Activated naive CD4-positive, alpha-beta T cell (primary cell): ENCODE measurements at places on chromosomes 1 and 21.

GRCh38 chr1:169957884-169958283 is 64.2 kb upstream of the SCYL3 start:
- no peak for DNase-seq

GRCh38 chr1:71676979-71677925 is 596.4 kb upstream of the ZRANB2 start:
- no peak for DNase-seq

- no peak for DNase-seq
Measured at GRCh38 chr1:155864393-155864792, 5.0 kb downstream of the SYT11 start.

DNA sequence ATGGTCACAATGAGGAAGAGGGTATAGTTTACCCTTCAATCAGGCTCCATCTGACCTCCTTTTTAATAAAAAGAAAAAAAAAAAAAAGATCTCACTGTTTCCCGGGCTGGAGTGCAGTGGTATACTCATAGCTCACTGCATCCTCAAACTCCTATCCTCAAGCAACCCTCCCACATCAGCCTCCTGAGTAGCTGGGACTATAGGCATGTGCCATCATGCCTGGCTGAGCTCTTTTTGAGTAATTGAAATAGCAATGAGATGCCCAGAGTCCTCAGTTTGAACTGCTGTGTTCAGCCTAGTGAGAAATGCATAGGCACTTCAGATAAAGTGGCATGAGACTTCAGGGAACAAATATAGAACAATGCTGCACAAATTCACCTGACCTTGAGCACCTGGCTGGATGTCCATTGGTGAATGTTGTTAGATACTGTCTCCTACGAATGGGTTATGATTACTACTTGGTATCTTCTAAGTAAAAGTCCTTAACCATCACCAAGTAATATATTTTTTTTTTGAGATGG is 67.6 kb downstream of the NR5A2 start:
- no peak for DNase-seq

DNA sequence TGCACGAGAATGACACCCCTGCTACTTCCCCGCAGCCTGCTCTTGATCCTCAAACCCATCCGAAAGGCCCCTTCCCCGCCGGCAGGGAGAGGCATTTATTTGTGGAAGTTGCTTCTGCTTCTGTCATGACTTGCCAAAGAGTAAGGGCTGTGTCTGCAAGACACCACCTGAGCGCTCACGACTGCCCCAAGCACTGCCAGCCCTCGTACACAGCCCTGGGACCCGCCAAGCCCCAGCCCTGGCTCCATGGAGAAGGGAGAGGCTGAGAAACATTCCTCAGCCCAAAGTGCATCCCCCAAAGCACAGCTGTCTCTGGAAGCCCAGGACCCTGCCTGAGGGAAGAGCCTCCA is 6.3 kb upstream of the TPRG1L start:
- no peak for DNase-seq

DNA sequence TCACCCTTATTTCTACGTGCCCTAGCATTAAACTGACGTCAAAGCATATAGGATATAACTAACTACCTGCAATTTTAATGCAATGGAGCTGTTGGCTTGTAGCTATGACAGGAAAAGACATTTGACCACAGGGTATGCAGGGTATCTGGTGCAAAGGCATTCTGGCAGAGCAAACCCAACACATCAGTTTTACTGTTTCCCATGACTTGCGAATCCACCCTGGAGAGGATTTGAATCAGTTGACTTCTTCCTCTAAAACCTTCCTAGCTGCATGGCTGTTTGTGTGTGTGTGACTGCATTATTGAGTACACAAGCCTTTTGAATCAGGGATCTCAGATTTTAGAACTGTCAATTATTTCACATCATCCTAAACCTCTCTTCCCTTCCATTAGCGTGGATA is 41.7 kb upstream of the SYT14 start:
- no peak for DNase-seq
